Stimulated activated CD4-positive, alpha-beta T cell treated with anti-CD3 and anti-CD28 coated beads, TNF-alpha, amount 100 ng/mL, for 48 hours (primary cell): ENCODE measurements at places on chromosomes 7 and 10.

- DNase-seq: no peak
These were observed 202.8 kb upstream of the SMIM30 start for GRCh38 chr7:113321201-113321600.

DNA sequence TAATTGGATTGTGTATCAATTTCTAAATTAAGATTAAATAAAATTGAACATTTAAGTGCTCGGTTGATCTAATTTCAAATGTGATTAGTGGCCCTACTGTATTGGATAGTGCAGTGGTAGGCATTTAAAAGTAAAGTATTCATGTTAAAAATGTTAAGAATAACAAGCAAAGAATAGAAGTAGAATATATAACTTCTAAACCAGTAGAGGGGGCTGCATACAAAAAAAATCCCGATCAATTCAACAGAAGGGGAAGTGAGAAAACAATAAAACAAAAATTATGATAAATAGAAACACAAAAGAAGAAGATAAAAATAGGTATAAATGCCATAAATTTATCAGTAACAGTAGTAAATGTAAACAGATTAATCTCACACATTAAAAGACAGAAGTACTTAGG, 24.9 kb upstream of the WDFY4 start:
- DNase-seq: no peak

GRCh38 chr10:67804395-67804678, 33.7 kb downstream of the DNAJC12 start:
- no peak for DNase-seq

- no peak for DNase-seq
These were observed 147.9 kb upstream of the FRMD4A start for GRCh38 chr10:14478604-14479003.

DNA sequence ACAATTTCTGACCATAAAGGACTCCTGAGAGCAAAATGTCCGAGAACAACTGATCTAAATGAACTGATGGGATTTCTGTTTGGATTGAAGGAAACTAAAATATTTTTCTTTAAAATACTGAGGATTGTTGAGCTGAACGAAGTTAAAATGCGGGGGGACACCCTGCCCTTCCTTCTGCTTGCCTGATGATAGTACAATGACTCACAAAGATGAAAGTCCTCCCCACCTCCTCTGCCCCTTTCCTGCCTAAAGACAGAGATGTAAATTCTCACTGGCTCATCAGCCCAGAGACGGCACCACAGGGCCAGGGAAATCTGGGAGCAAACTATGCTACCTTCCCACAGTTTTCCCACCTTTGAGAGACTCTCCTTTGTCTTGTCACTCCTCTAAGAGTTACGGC, 180.6 kb downstream of the PHTF2 start:
- no peak for DNase-seq

DNA sequence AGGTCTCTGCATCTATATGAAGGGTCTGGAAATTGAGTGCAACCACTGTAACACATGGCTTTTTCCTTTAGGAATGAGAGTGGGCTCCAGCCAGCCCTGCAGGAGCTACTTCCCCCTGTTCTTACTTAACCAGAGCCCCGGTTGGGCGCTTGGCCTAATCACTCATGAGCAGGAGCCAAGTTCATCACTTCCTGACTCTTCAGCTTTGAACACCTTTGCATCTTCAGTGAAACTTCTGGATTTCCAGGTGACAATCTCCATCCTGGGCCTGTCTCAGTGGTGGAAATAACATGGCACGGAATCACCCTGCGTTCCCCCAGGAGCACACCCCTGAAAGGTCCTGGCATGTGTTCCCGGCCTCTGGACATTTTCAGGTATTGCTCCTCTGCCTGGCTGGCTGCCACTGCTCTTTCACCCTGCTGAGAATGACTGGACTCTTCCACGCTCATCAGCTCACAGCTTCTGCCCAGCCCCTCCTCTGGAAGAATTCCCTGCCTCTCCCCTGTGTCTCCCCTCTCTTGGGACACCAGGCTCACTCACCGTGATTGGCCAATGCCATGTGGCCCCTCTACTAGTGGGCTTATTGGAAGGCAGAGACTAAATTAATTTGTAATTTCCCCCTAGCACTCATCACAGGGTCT, 229.1 kb upstream of the GRB10 start:
- no peak for DNase-seq

DNA sequence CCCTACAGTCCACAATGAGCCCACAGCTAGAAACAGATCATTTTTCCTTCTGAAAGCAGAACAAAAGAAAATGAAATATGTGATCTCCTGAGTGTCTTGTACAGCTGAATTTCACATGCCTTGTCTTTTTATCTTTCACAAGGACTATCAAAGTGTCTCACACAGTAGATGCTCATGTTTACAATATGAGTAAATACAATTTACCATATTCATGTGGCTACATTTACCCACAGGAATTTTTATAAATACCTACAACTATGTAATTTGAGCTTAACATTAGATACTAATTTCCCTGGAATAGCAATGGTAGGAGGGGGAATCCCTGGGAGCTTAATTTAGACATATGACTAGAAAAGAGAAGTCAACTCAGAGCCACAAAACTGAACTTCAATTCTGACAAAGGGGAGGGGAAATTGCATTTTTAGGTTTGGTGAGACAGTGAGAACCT, 186.2 kb downstream of the MACC1 start:
- no peak for DNase-seq

DNA sequence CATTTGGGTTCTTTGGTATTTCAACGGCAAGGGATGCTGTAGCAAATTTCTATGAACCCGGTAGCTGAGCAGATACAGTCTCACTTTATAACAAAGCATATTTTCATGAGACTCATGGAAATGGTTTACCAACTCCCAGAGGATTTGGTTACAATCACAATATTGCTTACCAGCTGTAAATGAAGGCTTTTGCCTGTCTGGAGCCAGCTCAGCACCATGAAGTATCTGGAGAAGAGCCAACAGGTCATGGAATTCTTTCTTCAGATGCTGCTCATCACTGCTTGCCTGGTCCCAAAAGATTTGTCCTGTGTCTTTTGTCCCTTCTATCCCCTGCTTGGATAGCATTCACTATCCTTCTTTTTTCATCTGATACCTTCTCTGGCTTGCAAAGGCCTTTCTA, 316.9 kb upstream of the PHYHIPL start:
- no peak for DNase-seq

- DNase-seq: no peak
These were observed 1.5 kb downstream of the USP54 start for GRCh38 chr10:73589563-73590126.

GRCh38 chr10:131350660-131351059, 39.1 kb upstream of the TCERG1L start:
- no peak for DNase-seq

- DNase-seq: no peak
These were observed 23.6 kb downstream of the IFIT3 start for GRCh38 chr10:89351412-89351779.

DNA sequence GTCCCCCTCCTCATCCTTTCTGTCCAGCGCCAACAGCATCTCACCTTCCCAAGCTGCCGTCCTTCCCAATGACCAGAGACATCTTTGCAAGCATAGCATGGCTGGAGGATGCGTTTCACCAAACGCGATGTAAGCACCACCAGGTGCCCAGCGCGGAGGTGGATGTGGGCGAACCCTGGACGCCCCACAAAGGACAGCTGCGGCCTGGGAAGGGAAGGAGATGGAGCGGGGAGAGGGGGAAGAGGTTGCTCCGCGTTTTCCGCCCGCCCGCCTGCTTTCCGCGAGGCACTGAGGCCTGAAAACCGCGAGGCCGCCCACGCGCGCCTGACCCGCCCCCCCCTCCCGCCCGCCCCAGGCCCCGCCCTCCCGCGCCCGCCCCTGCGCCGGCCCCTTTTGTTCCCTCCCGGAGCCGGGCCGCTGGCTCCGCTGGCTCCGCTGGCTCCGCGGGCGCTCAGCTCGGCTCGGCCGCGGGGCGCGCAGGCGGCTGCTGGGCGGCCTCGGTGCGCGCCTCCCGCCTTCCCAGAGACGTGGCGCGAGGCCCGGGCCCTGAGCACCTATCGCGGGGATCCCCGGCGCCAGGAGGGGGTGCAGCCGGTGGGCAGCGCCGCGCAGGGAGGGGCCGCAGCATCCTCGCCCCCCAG, at the start of gene CLIP2:
TSS of gene CLIP2 (plus strand) at position 390 of the 641 bp plus-strand sequence. CDS start 28,140 bp downstream, outside the sequence.
- peak; percentile 64 for DNase-seq

DNA sequence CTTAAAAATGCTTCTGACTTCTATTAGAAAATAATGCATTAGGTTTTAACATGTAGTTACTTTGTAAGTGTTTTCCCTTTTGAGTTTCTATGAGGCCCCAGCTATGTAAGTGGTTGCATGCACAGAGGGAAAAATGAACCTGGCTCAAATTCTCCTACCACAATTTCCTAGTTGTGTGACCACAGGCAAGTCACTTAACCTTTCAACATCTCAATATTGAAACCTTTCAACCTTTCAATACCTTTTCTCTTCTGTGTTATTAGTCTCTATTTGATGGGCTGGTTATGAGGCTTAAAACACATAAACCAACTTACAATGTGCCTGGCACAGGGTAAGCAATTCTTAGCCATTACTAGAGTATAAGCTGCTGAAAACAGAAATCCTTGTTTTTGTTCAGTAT, 203.0 kb downstream of the KCND2 start:
- DNase-seq: no peak

GRCh38 chr7:100682228-100682741, 8.7 kb downstream of the GNB2 start:
- no peak for DNase-seq

DNA sequence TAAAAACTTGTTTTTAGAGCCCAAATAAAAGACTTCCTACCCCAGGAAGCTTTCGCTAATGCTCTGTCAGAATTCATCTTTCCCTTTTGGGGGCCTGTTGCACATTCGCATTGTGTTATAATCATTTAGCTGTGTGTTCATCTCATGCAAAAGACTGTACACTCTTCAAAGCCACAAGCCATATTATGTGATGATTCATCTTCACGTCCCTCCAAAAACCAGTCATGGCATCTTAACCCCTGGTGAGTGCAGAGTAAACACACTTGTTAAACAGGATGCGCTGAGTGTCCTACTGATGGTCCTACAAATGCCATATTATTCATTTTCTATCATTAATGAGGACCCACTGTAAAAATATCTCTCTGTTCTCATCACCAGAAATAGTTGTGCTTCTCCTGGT, 235.4 kb downstream of the KIAA1217 start:
- DNase-seq: no peak

- no peak for DNase-seq
These were observed 77.4 kb upstream of the C1GALT1 start for GRCh38 chr7:7104971-7105370.

GRCh38 chr10:92146107-92146506, 144.8 kb downstream of the CPEB3 start:
- DNase-seq: no peak

DNA sequence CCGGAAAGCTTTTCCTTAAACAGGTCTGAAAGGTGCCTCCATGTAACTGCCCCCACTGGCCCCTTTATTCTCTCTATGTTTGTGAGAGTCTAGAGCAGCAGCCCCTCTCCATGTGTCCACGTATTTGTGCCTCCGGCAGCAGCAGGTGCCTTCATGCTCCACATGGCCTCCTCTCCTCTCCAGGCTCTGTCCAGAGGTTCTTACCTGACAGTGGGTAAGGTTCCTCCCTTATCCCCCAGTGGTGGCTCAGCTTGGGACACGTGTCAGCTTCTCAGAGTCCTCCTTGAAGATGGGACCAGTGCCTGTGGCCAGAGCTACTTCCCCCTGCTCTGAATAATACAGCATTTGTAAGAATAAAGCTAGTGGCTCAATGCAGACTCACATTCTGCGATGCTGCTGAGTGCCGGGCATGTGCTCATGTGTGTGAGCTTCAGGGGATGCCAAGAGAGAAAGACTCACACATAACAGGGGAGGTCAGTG, 7.9 kb downstream of the CALML3 start:
- DNase-seq: no peak

DNA sequence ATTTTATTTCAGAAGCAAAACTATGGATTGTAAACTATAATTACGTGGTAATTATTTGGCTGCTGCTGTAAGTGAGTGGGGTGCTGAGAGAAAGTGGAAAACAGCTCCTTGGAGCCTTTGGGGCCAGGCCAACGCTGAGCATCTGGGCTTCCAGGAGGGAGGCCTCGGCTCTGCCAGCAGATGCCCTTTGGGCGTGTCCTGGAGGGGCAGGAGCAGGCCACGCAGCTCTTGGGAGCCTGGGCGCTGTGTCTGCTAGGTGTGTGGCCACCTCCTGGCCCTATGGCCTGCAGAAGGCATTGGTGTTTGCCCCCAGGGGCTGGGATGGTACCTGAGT, 423.3 kb downstream of the GLRX3 start:
- no peak for DNase-seq

GRCh38 chr7:18494821-18495408, 634 bp upstream of the HDAC9 start:
- no peak for DNase-seq

DNA sequence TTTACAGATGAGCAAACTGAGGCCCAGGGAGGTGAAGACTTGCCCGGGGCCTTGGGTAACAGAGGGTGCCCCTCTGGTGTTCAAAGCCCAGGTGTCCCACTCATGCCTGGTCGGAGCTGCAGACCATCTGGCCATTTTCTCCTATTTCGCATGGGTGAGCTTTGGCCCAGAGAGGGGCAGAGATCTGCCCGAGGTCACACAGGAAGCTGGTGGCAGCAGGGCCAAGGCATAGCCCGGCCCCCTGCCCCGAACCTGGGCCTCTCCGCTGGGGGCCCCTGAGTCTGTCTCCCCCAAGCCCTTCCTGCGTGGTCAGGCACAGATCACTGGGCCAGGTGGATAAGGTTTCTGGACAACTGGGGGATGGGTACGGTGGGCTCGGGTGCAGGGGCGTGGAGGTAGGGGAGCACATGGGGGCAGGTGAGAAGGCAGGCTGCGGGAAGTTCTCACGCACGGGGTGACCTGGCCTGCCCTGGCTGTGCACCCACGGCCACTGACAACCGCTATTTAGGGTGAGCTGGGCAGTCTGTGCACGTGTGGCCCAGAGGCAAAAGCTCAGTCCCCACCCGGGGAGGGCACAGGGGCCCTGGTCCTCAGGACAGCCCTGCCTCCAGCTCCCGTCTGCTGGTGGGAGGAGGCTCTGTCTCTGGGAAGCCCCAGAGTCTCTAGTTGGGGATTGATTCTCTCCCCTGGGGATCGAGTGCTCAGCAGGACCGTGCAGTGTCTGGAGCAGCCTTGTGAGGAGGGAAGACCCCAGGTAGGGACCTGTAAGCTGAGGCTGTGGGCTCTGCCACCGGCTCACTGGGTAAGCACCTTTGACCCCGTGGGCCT, 68.6 kb downstream of the UNCX start:
- no peak for DNase-seq

GRCh38 chr7:100166970-100167911, 1.2 kb downstream of the GAL3ST4 start:
- DNase-seq: no peak

GRCh38 chr7:33643530-33643929, 261.8 kb upstream of the BMPER start:
- DNase-seq: no peak

DNA sequence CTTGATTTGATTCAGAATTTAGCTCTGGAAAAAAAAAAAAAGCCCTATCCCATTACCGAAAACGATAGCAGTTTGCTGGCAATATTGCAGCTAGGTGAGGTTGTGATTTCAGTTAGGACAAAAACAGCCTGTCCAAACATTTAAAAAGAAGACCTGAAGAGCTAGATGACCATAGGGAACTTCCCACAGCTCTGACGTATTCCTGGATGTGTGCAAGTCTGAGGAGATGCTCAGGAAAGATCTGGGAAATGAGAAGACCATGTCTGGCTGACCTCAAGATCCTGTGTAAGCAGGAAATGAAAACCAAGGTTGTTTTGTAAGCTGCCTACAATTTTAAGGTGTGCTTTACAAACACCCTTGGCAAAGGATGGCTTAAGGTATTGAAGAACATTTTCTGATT, 88.7 kb downstream of the RAMP3 start:
- no peak for DNase-seq

GRCh38 chr7:47153058-47153457, 428.9 kb downstream of the TNS3 start:
- no peak for DNase-seq
